Activated CD4-positive, alpha-beta T cell treated with anti-CD3 and anti-CD28 coated beads, Interleukin-2, Interleukin-6, amounts not matched to agents 100 ng/mL and 50 ng/mL, durations not matched to agents 16 hours and 8 hours (primary cell): ENCODE measurements at places on chromosomes 12 and 14.

- no peak for DNase-seq
Observed at GRCh38 chr14:25993830-25994229, 604.0 kb downstream of the NOVA1 start.

GRCh38 chr12:79128956-79129355, 264.4 kb downstream of the SYT1 start:
- no peak for DNase-seq

- DNase-seq: no peak
Observed at GRCh38 chr14:45258073-45258472, 5.1 kb upstream of the MIS18BP1 start.

GRCh38 chr14:101823066-101823465, 61.6 kb downstream of the PPP2R5C start:
- peak; percentile 44 for DNase-seq

DNA sequence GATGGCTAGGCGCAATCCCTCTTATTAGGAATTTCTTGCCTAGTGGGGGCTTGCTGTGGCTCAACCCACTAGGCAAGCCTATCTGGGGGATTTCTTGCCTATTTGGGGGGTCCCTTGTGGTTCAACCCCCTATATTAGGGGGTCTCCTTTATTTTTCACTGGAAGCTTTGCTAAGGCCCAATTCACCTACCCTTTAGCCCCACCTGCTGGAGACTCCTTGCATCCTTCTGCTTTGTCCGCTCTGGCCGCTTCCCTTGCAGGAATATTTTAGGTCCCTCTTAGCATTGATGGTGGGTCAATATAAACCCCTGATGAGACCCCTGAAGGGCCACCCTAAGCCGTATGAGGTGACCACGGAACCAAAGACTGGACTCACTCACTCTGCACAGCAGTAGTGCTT, 1552.1 kb downstream of the AACS start:
- peak; percentile 12 for DNase-seq

DNA sequence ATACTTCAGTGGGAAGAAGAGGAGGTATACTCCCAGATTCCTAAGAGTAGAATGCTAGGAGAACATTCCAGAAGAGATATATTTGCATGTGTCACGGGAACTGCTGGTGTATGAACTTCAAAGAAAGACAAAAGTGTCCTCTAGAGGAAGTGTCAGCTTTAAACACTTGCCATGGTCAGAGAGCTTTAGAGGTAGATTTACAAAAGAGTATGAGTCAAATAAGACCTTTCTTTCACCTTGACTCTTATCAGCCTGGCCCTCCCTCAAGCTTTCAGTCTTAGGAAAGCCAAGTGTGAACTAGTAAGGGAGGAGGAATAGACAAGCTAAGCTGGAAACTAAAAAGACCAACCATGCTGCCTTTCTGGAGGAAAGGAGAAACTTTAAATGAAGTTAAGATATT, 34.7 kb downstream of the COX8C start:
- DNase-seq: no peak

DNA sequence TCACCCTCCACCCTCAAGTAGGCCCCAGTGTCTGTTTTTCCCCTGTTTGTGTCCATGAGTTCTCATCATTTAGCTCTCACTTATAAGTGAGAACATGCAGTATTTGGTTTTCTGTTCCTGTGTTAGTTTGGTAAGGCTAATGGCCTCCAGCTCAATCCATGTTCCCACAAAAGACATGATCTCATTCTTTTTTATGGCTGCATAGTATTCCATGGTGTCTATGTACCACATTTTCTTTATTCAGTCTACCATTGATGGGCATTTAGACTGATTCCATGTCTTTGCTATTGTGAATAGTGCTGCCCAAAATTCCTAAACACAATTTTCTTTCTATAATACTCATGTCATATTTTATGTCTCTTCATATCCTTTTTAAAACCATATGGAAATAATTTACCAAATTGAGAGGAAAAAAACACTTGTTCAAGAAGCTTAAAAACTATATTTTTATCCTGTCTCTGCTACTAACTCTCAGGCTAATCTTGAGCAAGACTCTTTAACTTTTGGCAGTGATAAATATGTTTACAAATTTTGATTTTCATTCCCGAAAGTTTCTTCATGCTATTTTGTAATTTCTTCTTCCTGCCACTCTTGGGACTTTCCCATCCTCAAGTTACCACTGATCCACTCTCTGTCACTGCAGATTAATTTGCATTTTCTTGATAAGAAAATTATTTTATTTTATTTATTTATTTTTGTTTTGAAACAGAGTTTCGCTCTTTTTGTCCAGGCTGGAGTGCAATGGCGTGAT, 28.0 kb upstream of the OSBPL8 start:
- DNase-seq: no peak

DNA sequence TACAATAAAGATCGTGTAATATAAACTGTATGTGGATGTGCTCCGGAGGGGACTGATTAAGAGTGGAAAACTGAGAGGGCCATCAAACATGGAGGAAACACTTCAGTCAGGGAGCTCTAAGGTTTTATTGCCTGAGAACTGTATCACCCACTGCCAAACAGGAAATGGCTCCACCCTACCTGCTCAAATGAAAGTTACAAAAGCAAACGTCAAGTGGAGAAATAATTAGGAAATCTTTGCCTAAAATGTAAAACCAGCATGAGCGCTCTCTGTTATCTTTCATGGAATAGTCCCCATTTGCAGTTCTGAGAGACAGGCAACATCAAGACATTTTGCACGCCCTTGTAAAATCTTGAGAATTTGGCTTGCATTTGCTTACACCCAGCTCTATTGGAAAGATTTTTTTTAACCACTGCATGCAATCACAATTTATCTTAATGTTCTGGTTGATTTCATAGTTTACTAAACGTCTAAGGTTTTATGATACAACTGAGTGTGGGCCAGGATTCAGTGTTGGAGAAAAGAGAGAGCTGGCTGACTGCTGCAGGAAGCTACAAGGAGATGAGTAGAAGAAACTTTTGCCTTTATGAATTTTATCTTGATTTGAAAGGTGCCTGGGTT, 344.0 kb upstream of the PRICKLE1 start:
- no peak for DNase-seq

GRCh38 chr14:61644175-61644574, 51.1 kb upstream of the HIF1A start:
- DNase-seq: no peak

GRCh38 chr14:21395450-21395849, 11.6 kb upstream of the SUPT16H start:
- DNase-seq: no peak

- no peak for DNase-seq
Observed at GRCh38 chr12:120235369-120236323, 29.9 kb downstream of the PXN start.

GRCh38 chr12:113424456-113424855, 2.3 kb downstream of the SDSL start:
- no peak for DNase-seq

DNA sequence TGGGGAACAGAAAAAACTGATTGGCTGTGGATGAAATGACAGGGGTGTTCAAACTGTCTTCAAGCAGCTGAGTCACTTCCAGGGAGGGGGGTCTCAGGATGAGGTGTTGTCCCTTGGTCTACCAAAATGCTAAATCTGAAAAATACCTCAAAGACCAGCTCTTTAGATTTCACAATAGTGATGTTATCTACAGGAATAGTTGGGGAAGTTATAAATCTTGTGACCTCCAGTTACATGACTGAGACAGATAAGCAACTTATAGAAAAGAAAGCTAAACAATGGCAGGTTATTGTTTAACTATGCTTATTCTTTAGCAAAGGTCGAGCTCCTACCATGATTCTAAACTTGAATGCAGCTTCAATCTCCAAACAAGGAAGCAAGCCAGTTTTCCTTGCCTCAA, 125.4 kb downstream of the SYT10 start:
- no peak for DNase-seq

GRCh38 chr12:18798535-18799361, 60.8 kb downstream of the CAPZA3 start:
- DNase-seq: no peak

DNA sequence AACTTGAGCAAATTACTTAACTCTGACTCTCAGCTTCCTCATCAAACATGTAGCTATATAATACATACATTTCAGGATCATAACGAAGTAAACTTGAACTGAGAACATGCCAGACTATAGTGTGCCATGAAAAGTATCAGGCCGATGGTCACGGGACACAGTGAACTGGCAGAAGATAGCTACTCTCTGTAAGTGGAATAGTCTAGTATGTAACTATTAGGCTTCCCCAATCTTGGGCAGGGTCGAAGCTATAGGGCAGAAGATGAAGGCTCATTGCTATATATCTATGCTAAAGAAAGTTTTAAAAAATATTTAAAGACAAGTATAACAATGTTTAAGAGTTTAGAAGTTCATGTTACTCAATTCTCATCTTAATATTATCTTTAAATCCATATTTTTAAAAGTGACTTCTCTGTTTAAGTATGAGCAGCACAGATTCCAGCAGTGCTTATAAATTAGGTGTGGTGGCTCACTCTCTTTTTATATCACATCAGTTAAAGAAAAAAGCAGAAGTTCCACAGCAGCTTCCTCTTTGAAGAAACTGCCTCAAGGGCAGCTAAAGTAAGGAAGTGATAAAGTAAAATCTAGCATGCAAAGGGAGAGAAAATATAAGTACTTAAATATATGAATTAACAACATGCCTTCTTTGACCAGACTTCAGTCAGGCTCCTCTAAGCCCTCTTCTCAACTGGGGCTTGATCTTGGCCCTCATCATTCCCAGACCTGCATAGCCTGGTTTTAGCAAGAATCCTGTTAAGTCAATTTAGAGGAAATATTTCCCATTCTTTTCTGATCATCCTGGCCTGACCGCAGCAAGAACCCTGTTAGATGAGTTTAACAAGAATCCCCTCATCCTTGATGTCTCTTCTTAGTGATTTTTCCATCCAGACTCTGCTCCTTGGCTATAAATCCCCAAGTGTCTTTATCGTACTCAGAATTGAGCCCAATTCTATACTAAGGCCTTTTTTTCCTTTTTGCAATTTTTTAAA, 8.4 kb upstream of the GLIPR1 start:
- DNase-seq: no peak

- DNase-seq: no peak
Observed at GRCh38 chr14:20551606-20552005, 9.2 kb downstream of the RNASE9 start.

GRCh38 chr14:21528381-21529348, 2.5 kb upstream of the SALL2 start:
- DNase-seq: no peak

DNA sequence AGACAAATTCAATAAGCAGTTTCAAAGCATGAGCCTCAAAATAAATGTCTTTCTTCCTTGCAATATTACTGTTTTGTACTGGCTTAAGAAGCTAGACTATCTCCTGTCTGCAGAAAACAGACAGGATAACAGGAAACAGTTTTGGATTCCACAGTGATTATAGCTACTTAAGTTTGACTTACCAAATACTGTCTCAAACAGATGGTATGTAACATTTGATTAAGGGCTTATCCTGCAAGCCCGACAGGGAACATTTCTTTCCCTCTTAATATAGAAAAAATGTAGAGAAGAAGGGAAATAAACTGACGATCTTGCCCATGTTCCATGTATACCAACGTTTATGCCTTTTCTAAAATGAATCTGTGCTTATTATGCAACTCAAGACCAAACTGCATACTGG, 179.9 kb upstream of the EEA1 start:
- no peak for DNase-seq
